ENCODE measurements at places on chromosomes 3 and 15. TPM values are rescaled to one million over a fixed set of nuclear protein-coding genes. Genes with fewer than 3 reads are reported as not detected.

Gene SAMD7
- not detected for total RNA-seq

DNA sequence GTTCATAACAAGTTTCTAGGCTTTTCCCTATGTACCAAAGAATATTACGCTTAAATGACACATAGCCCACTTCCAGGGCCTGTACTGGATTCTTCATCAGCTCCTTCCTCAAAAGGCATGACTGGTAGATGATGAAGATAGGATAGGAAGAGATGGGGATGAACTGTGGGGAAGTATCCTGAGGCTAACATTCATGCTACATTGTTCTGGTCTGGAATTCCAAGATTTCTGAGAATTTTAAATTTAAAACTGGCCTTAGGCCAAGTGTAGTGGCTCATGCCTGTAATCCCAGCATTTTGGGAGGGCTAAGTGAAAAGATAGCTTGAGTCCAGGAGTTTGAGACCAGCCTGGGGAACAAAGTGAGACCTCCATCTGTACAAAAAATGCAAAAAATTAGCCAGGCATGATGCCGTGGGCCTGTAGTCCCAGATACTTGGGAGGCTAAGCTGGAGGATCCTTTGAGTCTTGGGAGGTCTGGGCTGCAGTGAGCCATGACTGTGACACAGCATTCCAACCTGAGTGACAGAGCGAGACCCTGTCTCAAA is 160.1 kb upstream of the PLAAT1 start:
- no peak for DNase-seq

GRCh38 chr15:85681386-85681785 is 113.3 kb downstream of the KLHL25 start:
- DNase-seq, result no peak

GRCh38 chr15:72058585-72058984 is 59.4 kb downstream of the MYO9A start:
- DNase-seq, result no peak

Gene CCDC80
- total RNA-seq, result 6.4 TPM

DNA sequence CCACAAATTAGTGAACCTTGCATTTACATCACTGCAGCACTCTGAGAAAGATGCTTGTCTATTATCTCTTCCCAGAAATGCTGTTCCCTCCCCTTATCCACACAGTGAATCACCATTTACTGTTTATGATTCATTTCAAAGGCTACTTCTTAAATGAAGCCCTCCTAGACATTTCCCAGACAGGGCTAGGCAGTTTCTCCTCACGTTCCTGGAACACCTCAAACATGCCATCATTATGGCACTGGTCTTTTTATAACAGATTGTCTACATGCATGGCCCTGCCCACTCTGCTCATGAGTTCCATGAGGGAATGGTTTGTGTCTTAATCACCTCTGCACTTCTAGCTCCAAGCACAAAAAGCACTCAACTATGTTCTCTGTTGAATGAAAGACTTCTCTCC is 32.2 kb upstream of the TM2D3 start:
- peak; percentile 9 for DNase-seq

Gene APBA2
- 21.0 TPM for total RNA-seq

Gene ENTPD3
- total RNA-seq, result not detected

Gene SAMMSON
- total RNA-seq, result 0.22 TPM

Gene MFAP1
- total RNA-seq, result 28.6 TPM

Gene PARP6
- total RNA-seq, result 36.9 TPM

DNA sequence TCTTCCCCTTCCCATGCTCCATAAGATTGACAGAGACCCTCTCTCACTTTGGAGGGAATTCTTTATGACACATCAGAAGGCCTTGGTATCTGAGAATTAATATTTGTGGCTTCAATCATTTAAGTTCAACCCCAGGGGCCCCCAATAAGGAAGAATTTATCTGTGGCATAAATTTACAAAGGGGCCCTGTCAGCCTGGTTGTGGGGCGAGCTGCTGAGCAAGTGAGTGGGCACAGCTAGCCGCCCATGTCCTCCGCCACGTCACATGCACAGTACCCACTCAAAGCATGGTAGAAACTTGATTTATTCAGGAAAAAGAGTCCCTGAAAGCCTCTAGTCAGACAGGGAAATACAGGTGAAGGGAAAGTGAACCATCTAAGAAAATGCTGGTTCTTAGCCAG is 13.3 kb downstream of the PLXNB1 start:
- no peak for DNase-seq

Gene PLSCR5
- total RNA-seq, result not detected

Gene EBLN2
- 3.4 TPM for total RNA-seq

DNA sequence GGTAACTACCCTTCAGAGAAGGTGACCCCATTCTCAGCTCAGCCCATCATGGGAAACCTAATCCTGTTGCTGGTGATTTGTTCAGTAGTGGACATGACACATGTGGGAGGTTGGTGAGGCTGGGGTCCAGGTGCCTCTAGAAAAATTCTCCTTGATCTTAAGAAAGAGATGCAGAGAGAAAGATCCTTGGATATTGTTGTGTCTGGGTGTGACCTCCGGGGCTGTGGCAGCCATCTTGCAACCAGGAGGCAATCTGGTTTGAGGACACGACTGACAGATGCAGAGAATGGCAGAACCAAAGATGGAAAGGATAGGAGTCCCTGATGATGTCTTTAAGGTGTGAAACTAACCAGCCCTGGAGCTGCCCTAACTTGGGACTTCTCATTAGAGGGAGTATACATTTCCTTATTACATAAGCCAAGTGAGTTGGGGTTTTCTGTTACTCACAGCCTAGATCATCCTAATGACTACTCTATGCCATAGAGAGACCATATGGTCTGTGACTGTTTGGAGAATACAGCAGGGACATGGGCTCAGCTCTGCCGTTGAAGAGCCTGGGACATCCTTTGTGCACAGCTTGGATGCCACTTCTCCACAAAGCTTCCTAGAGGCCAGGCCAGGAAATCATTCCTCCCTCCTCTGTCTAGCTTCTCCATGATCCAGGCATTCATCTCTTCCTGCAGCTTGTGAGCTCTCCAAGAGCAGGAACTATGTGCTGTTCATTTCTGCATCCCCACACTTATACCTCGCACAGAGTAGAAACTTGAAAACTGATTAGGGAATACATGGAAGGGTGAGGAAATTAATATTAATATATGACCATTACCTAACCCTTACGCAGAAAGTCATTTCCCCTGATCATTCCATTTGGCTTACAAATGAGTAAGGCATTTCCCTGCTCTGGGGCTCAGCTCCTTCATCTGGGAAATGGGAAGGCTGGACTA is 45.9 kb downstream of the HRH1 start:
- no peak for DNase-seq

GRCh38 chr3:72606005-72606800 is 242.0 kb downstream of the SHQ1 start:
- DNase-seq, result no peak

DNA sequence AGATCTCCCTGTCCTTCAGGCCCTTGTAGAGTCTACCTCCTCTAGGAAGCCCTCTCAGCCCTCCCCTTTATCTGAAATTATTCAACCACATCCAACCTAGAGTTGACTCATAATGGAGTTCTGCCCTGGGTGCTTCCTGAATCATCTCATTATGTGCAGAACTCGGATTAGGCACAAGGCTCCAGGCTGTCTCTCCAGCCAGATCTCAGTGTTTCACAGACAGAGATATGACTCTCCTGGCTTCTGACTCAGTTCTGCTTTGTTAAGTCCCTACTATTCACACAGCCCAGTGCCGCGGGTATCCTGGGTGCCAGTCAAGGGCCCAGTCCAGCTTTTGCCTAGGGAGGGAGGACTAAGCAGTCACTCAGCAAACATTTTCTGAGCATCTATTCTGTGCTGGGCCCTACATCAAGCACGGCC is 9.3 kb downstream of the STRA6 start:
- no peak for DNase-seq

- no peak for DNase-seq
Observed at GRCh38 chr3:196120291-196120951, 38.5 kb upstream of the TFRC start.

Gene CFAP92
- total RNA-seq, result 0.42 TPM

All from NCI-H460 (cell line).